Dorsolateral prefrontal cortex (tissue), 122 donors: ENCODE measurements at places on chromosomes 11 and 22.

- DNase-seq, result no peak
Measured at GRCh38 chr11:131792243-131792642, 421.8 kb downstream of the NTM start.

DNA sequence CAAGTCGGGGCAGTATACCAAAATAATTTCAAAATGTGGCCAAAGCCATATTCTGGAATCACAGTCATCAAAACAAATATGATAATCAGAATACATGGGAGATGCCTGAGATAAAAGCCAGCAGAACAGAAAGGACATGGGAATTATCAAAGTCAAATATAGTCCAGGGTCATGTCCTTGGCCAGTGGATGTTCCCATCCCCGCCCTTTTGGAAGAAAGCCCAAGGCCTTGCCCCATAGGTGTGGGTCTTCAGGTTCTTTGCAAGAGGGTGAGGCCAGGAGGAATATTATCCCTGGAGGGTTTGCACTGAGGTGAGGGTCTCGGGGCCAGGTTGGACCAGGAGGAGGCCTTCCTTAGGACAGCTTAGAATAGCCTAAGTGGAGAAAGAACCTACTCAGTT lies 53.6 kb upstream of the CSNK2A3 start:
- DNase-seq, result no peak

DNA sequence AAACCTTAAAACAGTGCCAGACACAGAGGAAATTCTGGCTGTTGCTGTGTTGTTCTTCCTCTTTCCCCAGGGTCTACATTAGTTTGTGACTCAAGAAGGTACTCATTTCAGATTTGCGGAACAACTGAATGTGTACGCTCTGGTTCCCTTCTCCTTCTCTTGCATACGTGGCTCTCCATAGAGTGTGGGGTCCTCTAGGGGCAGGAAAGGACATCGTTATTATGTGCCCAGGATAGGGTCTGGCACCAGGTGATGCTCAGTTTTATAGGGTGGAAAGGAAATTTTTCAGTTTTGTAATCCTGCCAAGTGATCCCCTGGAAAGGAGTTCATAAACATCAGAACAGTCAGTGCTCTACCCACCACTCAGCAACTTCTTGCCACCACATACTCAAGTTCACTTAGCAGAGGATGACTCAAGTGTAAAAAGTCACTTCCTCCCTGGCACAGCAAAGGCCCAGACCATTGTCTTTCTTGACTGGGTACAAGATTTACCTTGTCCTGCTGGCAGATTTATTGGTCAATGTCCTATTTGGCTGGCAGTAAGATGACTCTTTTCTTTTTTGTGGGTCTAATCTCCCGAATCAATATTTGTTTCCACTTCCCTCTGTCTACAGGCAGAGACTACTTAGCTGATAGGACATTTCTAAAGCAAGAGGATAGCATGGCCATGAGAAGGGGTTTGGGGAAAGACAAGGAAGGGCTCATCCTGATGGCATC lies 246.0 kb upstream of the TENM4 start:
- no peak for DNase-seq

GRCh38 chr11:121221496-121222200 lies 70.9 kb upstream of the SC5D start:
- no peak for DNase-seq

- DNase-seq, result no peak
Measured at GRCh38 chr11:18727479-18728236, 1.7 kb upstream of the IGSF22 start.

GRCh38 chr11:126793596-126793995 lies 207.0 kb downstream of the KIRREL3 start:
- DNase-seq, result no peak

DNA sequence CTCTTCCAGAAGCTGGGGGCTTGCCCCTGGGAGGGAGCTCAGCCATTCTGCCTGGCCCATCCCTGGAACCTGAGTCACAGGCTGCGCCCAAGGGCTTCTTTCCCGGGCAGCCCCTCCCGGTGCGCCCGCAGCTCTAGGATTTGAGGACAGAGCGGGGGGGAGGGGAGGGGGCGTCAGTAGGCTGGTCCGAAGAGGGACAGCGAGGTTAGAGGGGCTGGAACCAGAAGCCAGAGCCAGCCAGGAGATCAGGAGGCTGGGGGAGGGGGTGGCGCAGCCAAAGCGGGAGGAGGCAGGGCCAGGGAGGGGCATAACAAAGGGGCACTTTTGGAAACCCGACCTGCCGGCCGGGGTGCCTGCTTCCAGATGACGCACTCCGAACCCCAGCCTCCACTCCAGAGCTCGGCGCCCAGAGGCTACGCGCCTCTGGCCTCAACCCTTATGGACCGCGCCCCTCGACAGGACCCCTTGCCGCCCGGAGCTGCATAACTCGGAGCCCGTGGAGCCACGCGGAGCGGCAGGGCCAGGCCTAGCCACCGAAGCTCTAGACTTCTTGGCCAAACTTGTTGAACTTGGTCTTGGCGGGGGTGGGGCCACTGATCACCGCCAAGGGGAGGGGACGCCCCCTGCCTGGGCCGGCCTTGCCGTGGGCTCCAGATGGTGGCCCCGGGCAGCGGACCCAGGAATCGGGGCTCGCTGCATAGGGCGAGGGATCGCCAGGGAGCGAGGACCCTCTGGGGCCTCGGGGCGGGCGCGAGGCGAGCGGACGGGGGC lies 744 bp downstream of the PACSIN3 start:
- DNase-seq, result no peak
